ENCODE measurements at places on chromosomes 7 and 10.

- no peak for DNase-seq
Measured at GRCh38 chr10:103072891-103073290, 120.2 kb downstream of the NT5C2 start.

DNA sequence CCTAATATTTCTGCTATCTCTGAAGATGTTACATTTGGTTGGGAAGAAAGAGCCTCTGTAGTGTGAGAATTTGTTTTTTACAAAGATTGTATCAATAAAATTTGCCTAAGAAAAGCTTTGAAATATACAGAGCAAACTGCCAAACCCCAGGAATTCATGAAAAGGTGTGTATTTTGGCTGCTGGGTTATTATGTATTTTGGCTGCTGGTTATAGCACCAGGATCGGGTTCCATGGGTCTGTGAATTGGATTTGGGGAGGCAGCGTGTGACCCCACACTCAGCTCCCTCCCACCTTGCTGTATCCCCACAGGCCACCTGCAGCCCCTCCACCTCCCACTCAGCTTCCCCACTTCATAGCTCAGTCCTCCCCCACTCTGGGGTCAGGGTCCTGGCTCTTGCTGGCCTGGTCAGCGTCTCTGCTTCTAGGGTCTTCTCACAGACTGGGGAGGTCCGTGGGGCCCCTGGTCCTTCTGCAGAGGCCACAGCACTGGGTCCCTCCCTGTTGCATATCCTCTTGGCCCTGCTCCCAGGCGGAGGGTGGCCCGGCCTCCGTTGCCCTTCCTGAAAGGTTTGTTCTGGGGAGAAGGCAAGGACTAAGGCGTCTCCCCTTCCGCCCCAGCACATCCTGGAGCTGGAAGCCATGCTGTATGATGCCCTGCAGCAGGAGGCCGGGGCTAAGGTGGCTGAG, 24.0 kb upstream of the DPYSL4 start:
- DNase-seq: no peak

GRCh38 chr7:12508554-12508953, 62.0 kb upstream of the SCIN start:
- no peak for DNase-seq

GRCh38 chr10:73922007-73922863, 11.3 kb downstream of the PLAU start:
- DNase-seq: no peak

DNA sequence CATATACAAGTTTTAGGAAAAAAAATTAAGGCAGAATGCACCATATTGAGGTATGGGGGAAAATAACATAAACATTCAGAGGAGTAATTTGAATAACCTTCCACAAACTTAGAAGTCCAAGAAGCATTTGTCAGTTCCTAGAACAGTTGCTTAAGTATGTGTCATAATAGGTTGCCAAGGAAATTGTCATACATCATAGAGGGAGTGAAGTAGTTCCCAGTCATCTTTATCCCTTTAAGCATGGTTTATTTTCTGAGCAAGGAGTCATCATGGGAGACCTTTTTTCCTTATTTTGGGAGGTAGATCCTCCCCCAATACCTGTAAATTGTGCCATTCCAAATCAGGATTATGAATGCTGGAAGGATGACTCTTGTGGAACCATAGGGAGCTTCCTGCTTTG, at the start of gene SSMEM1:
Gene SSMEM1, plus strand, starts transcription at position 219 of the 400 bp plus-strand sequence. Its CDS starts 51 bp downstream, at position 270.
- DNase-seq: no peak

- DNase-seq: no peak
Measured at GRCh38 chr7:95322854-95323253, 1.5 kb downstream of the PON1 start.

DNA sequence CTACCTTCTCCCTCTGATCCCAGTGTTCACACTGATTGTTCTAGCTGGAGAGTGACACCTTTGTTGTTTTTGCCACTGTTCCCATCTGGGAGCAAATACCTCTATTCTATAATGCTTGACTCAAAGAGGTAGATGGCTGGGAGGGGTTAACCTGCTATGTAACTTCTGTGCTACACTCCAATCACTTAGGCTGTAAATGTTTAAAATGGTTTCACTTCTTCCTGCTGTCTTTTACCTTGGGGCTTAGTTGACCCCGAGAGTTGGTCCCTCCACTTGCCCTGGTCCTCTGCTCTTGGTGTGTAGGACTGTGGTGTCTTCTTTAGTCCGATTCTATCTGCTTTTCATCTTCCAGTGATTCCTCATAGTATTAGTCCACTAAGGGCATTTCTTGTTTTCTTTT, 22.3 kb downstream of the KLHDC10 start:
- DNase-seq: no peak

GRCh38 chr7:26930201-26930600, 65.8 kb upstream of the SKAP2 start:
- no peak for DNase-seq

DNA sequence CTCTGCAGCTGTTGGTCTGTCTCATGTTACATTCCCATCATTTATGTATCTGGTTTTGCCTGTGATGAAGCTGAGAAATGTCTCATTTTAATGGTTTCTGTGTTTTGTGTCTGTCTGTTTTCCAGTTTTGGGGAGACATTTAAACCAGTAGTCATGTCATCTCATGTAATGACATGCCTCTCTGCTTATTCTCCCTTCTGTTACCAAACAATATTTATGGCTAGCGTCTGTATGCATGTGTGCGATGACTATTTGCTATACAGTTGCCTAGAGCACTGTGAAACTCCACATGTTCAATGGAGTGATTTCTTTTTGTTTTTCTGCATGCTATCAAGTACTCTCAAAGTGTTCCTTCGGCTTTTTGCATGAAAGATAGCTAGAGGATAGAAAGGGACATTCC, 132.0 kb downstream of the ST7 start:
- DNase-seq: no peak

- no peak for DNase-seq
Measured at GRCh38 chr10:101538446-101538845, 49.6 kb downstream of the POLL start.
